Stimulated activated CD4-positive, alpha-beta T cell treated with anti-CD3 and anti-CD28 coated beads, Interleukin-15, amount 100 ng/mL, for 24 hours (primary cell): ENCODE measurements at places on chromosomes 7 and 10.

DNA sequence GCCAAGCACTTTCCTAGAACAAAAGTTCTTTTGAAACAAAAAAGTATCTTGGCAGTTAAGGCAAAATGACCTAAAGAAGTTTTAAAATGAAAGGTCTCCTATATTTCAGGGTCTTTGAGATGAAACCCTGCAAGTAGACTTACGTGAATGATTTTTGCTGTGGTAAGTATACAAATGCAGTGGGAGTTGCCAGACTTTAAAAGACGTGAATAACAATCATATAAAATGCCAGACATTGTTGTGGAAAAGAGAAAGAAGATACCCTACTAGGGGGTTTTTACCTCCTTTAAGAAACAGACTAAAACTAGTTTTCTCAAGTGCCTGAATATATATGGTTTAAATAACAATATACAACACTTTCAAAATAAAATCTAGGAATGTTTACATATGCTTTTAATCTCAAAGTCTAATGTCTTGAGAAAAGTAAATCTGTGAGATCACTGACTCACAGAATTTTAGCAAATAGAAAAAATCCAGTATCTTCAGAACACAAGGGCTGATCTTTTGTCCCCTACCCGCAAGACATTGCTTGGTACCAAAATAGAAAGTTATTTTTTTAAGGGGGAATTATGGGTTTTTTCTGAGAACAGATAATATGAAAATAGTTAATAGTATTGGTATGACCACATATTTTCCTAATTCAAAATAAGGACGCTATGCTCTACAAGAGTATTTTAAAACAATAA is 29.5 kb downstream of the LRRC17 start:
- DNase-seq = no peak

- DNase-seq = no peak
Observed at GRCh38 chr7:41084381-41084780, 618.5 kb downstream of the INHBA start.

GRCh38 chr7:102992938-102993717 is 80.3 kb downstream of the LRRC17 start:
- no peak for DNase-seq

- DNase-seq = no peak
Observed at GRCh38 chr10:12513003-12513365, 163.6 kb downstream of the CAMK1D start.

DNA sequence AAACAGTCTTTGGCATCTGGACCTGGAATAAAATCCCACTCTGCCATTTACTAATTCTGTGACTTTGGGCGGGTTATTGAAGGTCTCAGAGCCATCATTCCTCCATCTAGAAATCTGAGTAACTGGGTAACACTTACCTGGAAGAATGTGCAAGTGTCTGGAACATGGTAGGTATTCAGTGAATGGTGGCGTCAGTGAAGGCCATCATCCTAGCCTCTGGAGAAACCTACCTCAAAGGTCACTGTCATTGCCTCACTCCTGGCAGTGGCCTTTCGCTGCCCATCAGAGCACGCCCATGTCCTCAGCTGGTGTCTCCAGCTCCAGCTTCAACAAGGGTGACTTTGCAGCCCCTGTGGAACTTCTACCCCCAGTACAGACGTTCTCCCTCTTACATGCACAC is 4.5 kb downstream of the GAL3ST4 start:
- no peak for DNase-seq

DNA sequence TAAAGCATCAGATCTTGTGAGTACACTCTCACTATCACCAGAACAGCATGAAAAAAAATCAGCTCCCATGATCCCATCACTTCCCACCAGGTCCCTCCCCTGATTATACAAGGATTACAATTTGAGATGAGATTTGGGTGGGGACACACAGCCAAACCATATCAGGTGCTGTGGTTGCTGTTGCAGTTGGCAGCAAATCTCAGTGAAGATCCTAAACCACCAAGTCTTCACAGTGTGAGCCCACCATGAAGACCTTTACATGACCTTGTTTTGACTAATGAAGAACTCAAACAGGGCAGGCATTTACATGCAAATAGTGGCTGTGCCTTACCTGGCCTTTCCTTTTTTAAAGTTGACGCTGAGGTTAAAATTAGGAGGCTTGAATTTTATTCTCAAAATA is 242.6 kb downstream of the ACTR3B start:
- DNase-seq = no peak

DNA sequence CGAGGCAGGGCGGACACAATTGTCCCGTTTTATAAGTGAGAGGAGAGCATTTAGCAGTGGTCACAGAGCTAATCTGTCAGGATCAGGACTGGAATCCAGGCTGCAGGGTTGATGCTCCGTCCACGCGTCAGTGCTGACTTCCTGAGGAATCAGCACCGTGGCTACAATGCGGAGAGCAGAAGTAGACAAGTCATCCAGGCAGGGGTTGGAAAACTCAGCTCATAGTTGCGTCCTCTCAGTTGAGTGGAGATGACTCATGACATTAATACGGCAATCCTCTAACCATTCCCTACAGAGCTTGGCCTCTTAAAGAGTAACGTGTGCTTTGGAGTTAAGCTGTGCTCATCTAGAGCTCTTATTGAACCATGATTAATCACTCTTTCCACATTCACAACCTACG is 17.1 kb upstream of the HTR5A start:
- DNase-seq = no peak

DNA sequence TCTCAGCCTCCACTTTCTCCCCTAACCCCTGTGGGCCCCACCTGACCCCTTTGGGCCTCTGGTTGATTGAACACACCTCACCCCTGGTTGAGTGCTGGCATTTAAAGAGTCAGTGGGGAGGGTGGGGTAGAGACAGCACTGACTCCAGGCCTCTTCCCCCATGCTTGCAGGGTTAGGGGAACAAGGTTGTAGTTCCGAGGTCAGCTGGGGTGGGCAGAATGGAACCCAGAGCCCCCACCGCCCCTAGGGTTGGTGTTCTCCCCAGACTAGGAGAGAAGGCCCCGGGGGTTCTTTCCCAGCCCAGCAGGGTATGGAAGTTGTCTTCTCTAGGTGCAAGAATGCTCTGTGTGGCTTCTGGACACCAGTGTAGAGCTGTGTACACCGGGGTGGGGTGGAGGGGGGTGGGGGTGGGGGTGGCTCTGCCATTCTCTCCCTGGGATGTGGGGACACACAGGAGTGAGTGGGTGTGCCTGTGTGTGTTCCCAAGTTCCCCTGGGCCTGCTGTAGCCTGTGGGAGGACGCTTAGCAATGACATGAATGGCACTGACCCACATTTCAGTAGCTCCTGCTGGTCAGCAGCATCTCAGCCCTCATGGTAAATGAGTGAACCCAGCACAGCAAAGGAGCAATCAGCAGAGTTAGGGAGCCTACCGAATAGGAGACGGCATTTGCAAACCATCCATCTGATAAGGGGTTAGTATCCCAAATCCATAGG is 33.6 kb downstream of the PRF1 start:
- no peak for DNase-seq

GRCh38 chr10:74906611-74907198 is 80.3 kb downstream of the KAT6B start:
- DNase-seq = no peak

GRCh38 chr7:137879357-137880158 is 32.8 kb upstream of the DGKI start:
- no peak for DNase-seq

- DNase-seq = no peak
Observed at GRCh38 chr10:28171468-28172222, 131.2 kb downstream of the MPP7 start.

DNA sequence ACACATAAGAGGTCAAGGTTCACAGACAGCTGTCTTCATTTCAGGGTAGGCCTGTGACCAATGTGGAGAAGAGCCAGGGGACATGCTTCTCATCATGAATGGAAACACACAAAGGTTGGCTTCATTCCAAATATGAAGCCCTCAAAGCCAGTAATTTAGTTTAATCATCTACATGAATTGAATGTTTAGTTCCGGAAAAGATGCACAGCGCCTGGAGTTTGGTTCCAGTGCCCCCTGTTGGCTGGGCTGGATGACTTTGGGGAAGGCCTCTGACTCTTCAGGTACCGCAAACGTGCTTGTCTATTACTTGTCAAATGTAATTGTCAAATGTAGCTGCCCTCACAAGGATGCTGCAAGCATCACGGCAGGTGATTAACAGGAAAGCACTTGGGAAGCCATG is 130.7 kb downstream of the ADRA2A start:
- peak; percentile 32 for DNase-seq

DNA sequence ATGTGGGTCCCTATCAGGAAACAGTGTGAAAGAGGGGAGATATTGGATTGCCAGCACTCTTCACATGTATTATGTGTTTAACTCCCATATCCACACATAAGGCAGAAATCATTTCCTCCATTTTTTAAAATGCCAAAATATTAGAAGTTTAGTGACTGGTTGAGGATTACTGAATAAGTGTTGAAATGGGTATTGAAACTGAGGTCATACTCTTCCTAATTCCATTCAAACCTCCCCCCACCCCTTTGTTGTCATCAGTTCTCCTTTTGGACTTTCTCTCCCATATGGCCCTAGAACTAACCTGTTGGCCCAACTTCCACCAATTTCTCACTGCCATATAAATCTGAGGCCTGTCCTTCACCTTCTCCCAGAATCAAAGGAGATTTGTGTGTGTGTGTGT is 81.6 kb downstream of the EVX1 start:
- no peak for DNase-seq

DNA sequence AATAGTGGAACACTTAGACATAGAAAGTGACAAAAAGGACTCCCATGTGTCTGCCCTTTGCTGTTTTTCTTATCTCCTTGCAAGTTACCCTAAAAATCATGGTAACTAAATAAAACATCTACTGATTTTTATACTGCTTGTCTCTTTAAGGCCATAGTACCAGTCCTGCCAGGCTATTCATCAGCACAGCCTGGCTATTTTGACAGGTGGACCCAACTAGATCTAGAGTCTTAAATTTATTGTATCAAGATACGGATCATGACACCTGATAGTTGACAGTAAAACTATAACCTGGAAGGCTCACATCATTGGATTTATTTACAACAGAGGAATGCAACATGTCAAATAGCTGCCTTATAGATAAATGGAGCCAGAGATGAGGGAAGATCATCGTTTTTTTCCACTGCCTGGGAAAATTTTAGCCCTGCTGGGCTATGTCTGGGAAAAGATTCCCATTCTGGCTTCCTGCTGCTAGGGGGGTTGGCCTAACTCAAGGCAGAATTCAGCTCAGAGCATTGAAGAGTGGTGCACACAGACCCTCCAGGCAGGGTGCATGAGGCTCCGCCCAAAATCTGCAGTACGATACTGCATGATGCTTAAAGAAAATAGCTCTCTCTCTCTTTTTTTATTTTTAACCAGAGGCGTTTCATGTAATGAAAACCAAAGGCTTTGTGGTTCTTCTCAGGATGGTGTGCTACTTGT is 292.0 kb upstream of the FZD8 start:
- DNase-seq = no peak

- no peak for DNase-seq
Observed at GRCh38 chr7:36565792-36566356, 158.4 kb downstream of the AOAH start.

GRCh38 chr7:88132725-88133124 is 87.1 kb downstream of the SRI start:
- DNase-seq = no peak

DNA sequence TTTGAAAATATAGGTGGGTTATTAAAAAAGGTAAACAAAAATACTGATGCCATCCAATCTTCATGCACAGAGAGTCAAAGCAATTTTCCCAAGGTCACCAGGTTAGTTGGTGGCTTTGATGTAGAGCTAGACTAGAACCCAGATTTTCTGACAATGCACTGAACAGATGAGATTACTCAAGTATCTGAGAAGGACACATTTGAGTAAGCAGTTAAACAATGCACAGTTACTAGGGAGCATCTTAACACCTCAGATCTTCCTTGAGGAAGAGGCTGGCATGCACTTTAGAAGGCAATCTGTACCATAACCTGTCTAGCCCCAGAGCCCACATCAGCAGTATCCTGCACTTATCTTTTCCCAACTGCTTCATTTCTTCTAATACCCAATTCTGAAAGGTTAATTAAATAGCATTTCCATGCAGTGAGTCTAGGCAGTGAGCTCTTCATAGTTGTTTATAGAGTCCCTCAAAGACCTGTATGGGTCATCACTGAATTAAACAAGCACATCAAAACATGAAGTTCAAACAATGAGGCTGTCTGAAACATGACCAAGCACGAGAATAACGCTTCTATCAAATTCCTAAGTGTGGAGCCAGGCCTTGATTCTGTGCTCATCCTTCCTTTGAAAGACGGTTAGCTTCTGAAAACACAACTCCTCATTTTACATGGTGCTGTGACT is 38.2 kb upstream of the ANK3 start:
- no peak for DNase-seq

GRCh38 chr7:107394831-107395230 is 75.0 kb upstream of the GPR22 start:
- DNase-seq = no peak

DNA sequence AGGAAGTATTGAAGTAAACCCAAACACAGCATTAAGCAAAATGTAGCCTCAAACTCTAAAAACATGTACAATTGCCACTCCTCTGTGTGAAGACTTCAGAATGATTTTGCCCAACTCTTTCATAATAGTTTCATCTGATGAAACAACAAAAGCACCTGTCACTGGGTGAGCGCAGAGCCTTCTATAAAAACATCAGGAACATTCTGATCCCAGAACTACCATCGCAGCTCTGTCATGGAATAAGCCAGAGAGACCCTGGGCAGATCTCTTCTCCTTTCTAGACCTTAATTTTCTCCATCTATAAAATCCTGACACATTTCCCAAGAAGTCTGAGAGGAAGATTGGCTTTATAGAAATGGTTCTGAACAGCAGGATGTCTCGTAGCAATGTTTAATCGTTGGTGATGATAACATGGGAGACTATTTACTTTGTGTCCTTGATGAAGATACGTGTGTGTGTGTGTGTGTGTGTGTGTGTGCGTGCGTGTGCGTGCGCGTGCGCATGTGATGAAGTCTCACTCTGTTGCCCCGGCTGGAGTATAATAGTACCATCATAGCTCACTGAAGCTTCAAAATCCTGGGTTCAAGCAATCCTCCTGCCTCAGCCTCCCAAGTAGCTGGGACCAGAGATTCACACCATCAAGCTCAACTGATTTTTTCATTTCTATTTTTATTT is 198.0 kb downstream of the KIAA1217 start:
- DNase-seq = no peak

DNA sequence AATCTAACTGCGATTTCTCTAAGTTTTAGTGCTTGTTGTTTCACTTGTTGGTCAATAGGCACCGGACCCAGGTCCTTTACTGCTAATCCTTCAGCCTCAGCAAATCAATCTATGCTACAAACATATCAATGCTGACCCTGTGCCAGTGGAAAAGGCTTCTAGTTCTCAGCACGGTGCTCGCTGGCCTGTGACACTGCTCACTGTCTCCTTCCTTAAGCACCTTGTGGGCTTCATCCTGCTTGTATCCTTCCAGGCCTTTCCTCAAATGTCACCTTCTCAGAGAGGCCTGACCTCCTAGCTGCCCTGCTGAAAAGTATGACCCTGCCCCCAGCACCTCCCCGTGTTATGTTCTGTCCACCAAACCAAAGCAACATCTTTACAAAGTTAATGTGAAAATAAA is 201.2 kb upstream of the FRMD4A start:
- DNase-seq = no peak

DNA sequence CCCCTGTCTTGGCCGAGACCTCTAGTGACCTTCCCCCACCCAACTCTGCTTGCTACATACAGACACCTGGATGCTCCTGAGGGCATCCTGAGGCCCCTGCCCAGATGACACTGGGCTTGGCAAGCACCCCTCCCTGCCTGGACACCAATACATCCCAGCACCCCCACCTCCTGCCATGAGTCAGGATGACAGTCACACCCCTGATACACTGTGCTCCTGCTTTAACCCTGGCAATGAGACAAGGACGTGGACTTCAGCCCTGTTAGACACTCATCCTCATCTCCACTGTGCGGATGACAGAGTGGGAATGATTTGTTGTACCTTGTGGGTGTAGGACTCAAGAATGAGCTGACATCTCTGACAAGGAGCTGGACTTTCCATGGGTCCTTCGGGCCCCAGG is 186.3 kb upstream of the ADCY1 start:
- DNase-seq = no peak
